ENCODE measurements at places on chromosomes 3 and 15.

DNA sequence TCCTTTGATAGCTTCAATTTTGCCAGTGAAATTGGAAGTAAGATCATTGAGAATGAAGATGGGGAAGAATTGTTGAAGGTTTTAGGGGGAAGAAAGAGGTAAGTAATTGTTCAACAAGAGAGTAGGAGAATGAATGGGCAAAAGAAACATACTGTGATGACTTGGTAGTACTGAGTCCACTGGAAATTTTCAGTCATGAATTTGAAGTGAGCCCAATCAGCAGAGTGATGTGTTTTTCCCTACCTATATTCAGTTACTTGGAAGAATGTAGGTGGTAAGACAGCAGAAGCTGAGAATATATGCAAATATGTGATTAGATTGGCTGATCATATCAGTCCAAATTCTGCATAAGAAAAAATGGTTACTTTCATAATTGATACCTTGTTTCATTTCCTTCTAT lies 569.6 kb downstream of the AGBL1 start:
- DNase-seq = no peak

DNA sequence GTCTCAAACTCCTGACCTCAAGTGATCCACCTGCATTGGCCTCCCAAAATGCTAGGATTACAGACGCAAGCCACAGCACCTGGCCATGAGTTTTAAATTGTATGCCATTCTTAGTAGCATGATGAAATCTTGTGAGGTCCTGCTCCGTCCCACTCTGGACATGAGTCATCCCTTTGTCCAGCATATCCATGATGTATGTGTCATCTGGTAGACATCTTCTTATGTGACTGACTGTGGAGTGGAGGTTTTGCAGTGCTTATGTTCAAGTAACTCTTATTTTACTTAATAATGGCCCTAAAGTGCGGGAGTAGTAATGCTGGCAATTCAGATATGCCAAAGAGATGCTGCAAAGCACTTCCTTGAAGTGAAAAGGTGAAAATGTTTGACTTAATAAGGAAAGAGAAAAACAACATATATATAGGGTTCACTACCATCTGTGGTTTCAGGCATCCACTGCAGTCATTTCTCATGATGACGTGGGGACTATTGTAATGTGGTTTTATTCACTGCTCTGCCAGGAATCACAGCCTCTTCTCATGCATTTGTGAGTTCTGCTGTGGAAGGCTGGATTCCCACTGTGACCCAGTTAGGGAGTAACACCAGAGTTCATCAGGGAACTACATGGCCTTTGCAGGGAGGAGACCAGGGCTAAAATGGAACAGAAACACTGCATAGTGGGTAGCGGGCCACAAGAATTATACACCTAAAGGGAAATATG lies 204.6 kb upstream of the STRIT1 start:
- peak; percentile 33 for DNase-seq

GRCh38 chr15:84762840-84763572 lies 14.6 kb downstream of the ZNF592 start:
- DNase-seq = no peak

DNA sequence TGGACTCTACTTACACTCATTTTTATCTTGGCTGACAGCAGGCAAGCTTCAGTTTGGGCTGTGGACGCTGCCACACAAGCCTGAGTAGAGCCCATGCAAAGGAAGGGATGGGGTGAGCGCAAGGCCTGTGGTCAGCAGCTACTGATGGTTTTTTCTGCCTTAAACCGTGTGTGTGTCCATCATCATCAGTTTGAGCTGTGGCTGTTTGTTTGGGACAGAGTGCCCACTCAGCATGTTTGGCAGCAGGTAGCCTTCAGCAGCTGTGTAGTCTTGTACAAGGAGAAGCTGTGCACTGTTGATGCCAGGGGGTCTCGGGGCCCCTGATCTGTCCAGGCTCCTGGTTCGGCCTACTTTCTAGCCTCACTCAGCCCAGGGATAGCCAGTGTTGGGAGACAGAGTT lies 3.5 kb downstream of the RBM15B start:
- DNase-seq = no peak

DNA sequence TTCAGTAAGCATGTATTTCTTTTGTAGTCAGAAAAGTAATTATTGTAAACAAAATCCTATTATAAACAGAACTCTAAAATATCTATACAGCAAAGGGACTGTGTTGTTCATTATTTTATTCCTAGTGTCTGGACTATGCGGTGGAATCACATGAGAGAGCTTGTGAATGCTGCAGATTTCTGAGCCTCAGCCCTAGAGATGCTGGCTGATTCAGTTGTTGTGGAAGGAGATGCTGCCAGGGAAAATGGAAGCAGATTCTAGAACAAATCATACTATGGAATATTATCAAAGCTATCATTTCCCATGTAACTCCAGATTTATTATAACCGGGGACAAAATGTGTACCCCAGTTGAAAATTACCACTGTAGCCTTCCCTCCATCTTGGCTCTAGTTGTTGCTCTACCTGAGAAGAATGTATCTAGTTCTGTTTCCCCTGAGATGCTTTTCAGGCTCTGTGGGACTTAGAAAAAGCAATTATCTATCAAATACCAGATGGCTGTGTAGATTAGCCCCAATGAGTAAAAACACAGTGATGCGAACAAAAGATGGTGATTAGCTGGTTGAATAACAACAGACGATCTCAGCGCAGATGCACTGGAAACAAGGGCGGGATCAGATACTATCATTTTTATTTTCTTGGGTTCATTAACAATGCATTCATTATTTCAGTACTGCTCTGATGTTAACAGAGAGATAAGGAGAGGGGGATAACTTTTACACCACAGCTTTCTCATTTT lies 131.3 kb downstream of the TMEM108 start:
- no peak for DNase-seq

GRCh38 chr3:54712539-54712938 lies 215.3 kb downstream of the LRTM1 start:
- no peak for DNase-seq

- DNase-seq = no peak
These were observed 101.9 kb upstream of the PLXND1 start for GRCh38 chr3:129708328-129708861.

GRCh38 chr15:77657634-77658238 lies 25.0 kb upstream of the LINGO1 start:
- DNase-seq = no peak

Measured in H54 (cell line).